ENCODE measurements at places on chromosomes 16 and 17.

DNA sequence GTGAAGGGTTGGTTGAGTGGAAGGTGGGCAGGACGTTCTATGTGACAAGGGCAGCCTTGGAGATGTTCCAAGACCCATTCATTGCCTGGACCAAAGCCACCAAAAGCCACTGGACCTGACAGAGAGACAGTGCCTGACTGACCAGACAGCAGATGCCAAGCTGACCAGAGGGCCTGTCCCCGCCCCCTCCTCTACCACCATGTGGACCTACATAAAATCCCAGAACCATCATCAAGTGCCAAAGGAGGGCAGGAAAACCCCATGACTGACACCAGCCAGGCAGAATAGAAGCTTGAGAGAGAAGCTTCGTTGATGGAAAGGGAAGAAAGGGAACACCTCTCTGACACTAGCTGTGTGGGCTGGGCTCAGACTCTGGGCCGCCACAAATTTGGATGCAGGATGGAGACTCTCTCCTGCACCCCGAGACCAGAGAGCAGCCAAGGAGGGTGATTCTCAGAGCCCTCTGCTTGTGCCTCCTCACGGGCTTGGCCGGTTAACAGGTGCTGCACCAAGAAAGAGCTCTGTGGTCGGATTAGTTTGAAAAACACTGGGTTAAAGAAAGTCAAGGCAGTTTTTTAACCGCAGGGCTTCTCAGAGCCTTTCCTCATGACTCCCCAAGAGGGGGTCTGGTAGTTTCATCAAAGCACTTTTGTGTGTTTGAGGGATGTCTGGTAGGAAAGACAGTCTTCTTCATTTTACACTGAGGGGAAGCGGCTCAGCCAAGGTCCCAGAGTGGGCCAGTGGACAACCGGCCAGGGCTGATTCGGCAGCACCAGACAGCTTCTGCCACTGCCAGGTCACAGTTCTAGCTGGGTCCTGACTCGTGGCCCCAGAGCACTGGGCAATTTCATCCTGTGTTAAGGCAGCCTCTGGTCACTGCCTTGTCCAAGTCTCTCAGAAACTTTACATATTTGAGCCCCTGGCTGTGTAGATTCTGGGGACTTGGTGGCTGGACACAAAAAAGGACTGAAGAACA lies 1.7 kb downstream of the TNFRSF13B start:
- no peak for DNase-seq

GRCh38 chr16:89907055-89907814 lies 11.4 kb upstream of the MC1R start:
- no peak for DNase-seq

- DNase-seq: no peak
These were observed 410.7 kb downstream of the TMEM114 start for GRCh38 chr16:8179615-8180014.

GRCh38 chr17:11293480-11293879 lies 52.5 kb downstream of the SHISA6 start:
- DNase-seq: no peak

Measured in activated naive CD8-positive, alpha-beta T cell treated with anti-CD3 and anti-CD28 coated beads, Interleukin-2, amount 50 U/mL, for 24 hours (primary cell).